ENCODE measurements at places on chromosomes 2 and 18.

DNA sequence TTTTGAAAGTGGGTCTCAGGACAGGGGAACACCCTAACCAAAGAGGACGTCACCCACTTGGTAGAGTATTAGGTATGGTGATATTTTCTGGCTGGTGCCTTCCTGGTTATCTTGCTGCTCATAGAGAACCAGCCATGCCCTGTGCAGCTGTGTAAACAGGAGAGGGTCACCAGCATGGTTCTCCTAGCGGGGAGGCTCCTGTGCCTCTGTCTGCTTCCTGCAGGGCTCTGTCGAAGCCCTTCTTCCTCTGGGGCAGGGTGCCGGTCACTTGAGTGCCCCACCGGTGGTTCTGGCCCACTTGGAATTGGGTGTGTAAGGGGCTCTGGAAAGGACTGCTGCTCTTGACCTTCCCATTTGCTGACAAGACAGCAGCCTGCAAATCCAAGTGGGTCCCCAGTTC, 131.6 kb upstream of the MSH6 start:
- DNase-seq, result no peak

DNA sequence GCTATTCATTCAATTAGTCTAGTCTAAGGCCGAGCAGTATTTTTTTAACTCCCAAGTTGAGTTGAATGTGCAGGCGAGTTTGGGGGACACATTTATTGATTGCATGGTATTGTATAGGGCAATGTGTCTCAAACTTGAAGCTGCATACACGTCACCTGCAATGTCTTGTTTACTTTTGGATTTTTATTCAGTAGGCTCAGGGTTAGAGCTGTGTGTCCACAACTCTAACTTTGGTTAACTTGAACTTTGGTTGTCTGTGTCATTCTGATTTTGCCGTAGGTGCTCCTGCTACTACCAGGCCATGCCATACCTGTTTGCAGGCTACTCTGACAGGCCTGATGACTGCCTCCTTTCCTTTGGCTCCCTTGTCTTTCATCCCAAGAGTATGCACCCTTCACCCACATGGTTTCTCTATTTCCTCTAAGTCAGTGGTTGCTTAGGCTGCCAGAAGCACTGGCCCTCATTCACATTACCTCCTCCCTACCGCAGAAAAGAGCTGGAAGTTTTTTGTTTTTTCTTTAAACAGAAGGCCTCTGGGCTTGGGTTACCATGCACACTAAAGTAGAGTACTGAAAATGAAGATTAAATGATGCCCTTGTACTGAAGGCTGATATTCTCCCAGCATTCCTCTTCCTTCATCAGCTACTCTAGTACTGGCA, 219.4 kb upstream of the SPOPL start:
- DNase-seq, result no peak

DNA sequence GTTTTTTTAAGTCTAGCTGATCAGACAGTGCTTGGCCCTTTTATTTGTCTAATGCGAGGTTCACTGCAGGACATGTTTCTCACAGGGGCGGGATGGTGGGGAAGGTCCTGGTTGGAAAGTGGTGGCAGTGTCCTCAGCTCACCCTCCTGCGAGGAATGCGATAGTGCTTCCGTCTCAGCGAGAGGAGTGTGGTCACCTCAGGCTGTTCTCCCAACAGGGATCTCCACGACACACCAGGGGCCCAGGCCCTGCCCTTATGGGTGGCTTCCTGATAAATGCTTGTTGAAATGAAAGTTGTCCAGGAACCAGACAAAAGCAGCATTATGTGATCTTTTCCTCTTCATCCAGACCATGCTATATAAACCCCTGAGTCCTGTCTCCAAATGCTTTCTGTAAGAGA, 70.1 kb downstream of the BOLA3 start:
- no peak for DNase-seq

DNA sequence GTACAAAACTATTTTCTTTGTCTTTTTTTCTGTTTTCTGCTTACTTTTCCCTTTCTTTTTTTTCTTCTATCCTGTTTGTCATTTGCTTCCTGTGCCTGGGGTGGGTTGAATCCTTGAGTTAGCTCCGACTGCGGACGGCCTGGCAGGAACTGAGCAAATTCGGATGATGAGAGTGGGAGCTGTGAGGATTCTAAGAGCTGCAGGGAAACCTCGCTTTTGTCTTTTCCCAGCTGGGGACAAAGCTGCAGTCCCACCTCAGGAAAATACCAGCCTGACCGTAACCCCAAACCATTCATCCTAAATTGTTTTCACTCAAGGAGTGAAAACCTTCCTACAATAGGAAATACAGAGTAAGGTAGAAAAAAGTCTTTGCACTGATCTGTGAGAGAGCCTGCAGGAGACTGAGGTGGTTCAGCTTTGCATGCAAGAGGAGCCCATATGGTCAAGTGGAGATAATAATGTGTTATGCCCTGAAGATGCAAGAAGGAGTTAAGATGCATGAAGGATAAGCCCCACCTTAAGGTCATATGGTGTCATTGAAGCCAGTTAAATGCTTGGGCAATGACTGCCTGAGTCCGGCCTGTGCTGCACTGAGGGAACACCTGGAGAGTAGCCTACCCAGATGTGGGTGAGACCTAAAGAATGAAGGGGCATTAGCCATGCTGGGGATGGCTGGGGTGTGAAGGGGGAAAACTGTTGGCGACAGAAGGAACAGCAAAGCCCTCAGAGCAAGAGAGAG, 31.7 kb upstream of the ARL4C start:
- no peak for DNase-seq

GRCh38 chr2:32768387-32769174, 140.7 kb downstream of the TTC27 start:
- DNase-seq, result no peak

GRCh38 chr18:76401498-76401897, 93.5 kb downstream of the ZNF516 start:
- DNase-seq, result no peak

DNA sequence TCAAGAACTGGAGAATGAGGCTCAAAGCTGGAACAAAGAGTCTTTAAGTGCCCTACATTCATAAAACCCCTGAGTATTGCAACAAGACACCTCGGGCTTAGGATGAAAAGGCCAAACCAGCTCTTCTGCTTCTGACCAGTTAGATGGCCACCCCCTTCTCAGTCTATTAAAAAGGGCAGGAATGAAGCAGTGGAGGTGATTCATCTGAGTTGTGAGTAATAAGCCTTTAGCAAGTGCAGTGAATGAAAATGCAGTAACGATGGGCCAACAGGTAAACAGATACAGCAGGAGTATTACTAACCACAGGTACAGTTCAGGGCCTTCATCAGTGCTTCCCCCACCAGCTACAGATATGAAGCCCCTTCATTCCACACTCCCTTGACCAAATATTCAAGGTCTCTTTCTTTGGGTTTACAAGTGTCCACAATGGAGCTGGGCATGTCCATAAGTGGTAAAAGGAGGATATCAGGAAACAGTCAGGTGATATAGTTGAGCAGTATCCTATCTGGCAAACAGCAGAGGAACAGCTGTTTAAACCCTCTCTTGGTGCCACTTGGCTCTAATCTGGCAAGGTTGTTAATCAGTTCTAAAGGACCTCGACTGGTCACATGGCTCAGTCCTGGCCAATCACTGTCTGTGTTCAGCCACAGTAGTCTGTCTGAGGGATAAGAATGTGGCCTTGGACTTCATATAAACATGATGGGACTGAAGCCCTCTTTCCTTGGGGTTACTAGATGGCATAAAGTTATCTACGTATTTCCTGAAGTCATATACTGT, 17.8 kb downstream of the SERPINB13 start:
- DNase-seq, result no peak

DNA sequence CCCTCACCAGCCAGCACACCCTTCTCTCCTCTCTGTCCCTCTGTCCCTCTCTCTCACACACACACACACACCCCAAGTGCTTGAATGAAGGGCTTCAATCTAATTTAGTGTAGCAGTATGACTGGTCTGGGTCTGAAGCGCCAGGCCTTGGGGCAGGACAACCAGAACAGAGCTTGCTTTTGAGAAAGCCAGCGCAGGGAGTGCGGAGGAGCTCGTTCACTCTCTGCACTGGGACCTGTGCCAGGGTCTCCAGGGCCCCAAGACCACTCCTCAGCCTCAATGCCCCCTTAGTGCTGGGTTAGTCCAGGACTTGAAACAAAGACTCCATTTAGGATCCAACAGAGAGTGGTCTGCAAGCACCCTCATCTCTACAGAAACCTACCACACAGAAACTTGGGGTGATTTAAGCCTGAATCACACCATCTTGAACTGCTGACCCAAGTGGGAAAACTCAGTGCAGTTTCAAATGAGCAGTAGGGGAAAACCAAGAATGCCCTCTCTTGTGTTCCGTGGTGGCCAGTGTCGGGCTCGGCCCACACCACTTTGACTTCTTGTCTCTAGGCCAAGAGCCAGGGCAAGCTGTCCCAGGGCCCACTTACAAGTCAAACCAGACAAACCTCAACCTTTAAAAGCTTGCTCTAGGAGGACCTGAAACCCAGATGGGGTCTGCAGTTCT, 66.6 kb upstream of the WIPF1 start:
- DNase-seq, result no peak

- DNase-seq, result no peak
Measured at GRCh38 chr2:166090346-166090745, 37.5 kb downstream of the SCN1A start.

GRCh38 chr18:13576598-13576997, 149.8 kb downstream of the FAM210A start:
- DNase-seq, result no peak

GRCh38 chr2:144215701-144216675, 303.9 kb downstream of the ZEB2 start:
- no peak for DNase-seq

DNA sequence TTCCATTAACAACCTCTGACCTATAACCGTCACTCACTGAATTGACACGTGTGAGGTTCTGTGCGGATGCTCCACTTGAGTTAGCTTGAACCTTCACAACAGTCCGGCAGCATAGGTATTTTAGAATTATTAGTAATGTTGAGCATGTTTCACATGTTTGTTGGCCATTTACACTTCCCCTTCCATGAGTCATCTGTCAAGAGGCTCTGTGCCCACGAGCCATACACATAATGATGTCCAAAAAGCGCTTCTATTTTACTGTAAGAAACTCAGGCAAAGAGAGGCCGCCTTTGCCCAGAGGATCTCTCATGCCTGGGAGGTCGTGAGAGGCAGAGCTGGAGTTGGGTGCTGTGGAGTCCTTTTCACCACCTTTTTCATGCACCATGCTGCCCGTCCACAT, 28.9 kb upstream of the TMEM214 start:
- DNase-seq, result no peak

All from HAP-1 (cell line).